ENCODE measurements at places on chromosomes 6 and 20.

- no peak for DNase-seq
Measured at GRCh38 chr20:1928782-1929181, 33.6 kb downstream of the SIRPA start.

DNA sequence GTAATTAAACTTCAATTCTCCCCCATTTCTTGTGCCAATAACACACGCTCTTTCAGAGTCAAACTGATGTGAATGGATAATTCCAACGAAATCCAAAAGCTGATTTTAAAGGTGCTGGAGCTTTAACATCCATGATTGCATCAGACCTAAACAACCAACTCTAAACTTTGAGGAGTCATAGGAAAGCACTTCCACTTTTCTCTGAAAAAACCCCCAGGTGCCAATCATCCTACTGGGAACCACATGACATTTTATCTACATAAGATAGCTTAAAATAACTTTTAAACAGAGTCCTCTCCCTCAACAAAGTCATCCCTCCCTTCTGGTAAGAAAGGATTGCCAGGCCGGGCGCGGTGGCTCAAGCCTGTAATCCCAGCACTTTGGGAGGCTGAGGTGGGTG is 167.7 kb upstream of the PDE10A start:
- DNase-seq = no peak

GRCh38 chr6:37277001-37277409 is 19.1 kb upstream of the TMEM217 start:
- no peak for DNase-seq

- no peak for DNase-seq
Measured at GRCh38 chr20:17530716-17531664, at the start of gene BFSP1. TSS of gene BFSP1 (minus strand) at chr20:17531379. CDS start at chr20:17531329, 50 bp downstream.

All from stimulated activated CD8-positive, alpha-beta memory T cell treated with anti-CD3 and anti-CD28 coated beads, Interleukin-4, amount 100 ng/mL, for 4 hours (primary cell).